ENCODE measurements at places on chromosomes 7 and 10. TPM values are rescaled to one million over a fixed set of nuclear protein-coding genes. Genes with fewer than 3 reads are reported as not detected.

RNF133 gene
- 1.1 TPM for polyA plus RNA-seq

ZNF680 gene
- polyA plus RNA-seq, result 15.4 TPM

GLCCI1 gene
- polyA plus RNA-seq, result 33.2 TPM

CPED1 gene
- polyA plus RNA-seq, result 35.8 TPM

EMX2 gene
- polyA plus RNA-seq, result 173 TPM

ERVW-1 gene
- 1.0 TPM for polyA plus RNA-seq

CFAP69 gene
- polyA plus RNA-seq, result 17.3 TPM

ZCWPW1 gene
- 5.2 TPM for polyA plus RNA-seq

AGFG2 gene
- polyA plus RNA-seq, result 10.8 TPM

OR9A2 gene
- not detected for polyA plus RNA-seq

ZNF727 gene
- 0.24 TPM for polyA plus RNA-seq

NAT16 gene
- polyA plus RNA-seq, result 0.18 TPM

ZNF804B gene
- polyA plus RNA-seq, result 0.64 TPM

HEPACAM2 gene
- polyA plus RNA-seq, result 6.1 TPM

WEE2 gene
- 0.19 TPM for polyA plus RNA-seq

PRKCQ gene
- 16.4 TPM for polyA plus RNA-seq

HYAL4 gene
- 0.08 TPM for polyA plus RNA-seq

PILRB gene
- 35.9 TPM for polyA plus RNA-seq

CALHM3 gene
- not detected for polyA plus RNA-seq

NPY4R2 gene
- not detected for polyA plus RNA-seq

SFTPA1 gene
- polyA plus RNA-seq, result not detected

CRCP gene
- 33.5 TPM for polyA plus RNA-seq

HMX2 gene
- polyA plus RNA-seq, result 1.0 TPM

OPN4 gene
- polyA plus RNA-seq, result not detected

LIPK gene
- polyA plus RNA-seq, result not detected

RPP30 gene
- polyA plus RNA-seq, result 66.1 TPM

SORCS1 gene
- polyA plus RNA-seq, result 4.5 TPM

TRIM50 gene
- polyA plus RNA-seq, result 0.31 TPM

EBLN1 gene
- not detected for polyA plus RNA-seq

FOXP2 gene
- polyA plus RNA-seq, result 23.9 TPM

PNLIPRP2 gene
- not detected for polyA plus RNA-seq

LEP gene
- not detected for polyA plus RNA-seq

MNX1 gene
- 0.32 TPM for polyA plus RNA-seq

TBC1D12 gene
- polyA plus RNA-seq, result 18.4 TPM

CLEC5A gene
- polyA plus RNA-seq, result 0.56 TPM

NODAL gene
- not detected for polyA plus RNA-seq

FFAR4 gene
- not detected for polyA plus RNA-seq

FAM180A gene
- not detected for polyA plus RNA-seq

PPP2R2D gene
- polyA plus RNA-seq, result 46.5 TPM

NEURL1 gene
- polyA plus RNA-seq, result 0.85 TPM

MYPN gene
- 0.10 TPM for polyA plus RNA-seq

PNLIP gene
- not detected for polyA plus RNA-seq

CDH23 gene
- polyA plus RNA-seq, result 3.9 TPM

COL13A1 gene
- polyA plus RNA-seq, result 19.1 TPM

SOSTDC1 gene
- 42.1 TPM for polyA plus RNA-seq

FBXW4 gene
- 54.6 TPM for polyA plus RNA-seq

SSC4D gene
- 6.3 TPM for polyA plus RNA-seq

DGKB gene
- 2.8 TPM for polyA plus RNA-seq

TCERG1L gene
- 1.8 TPM for polyA plus RNA-seq
